ENCODE measurements at places on chromosomes 7 and 10. TPM values are rescaled to one million over a fixed set of nuclear protein-coding genes. Genes with fewer than 3 reads are reported as not detected.

RASA4B gene
- polyA plus RNA-seq, result 1.3 TPM

DGKI gene
- not detected for polyA plus RNA-seq

DNA sequence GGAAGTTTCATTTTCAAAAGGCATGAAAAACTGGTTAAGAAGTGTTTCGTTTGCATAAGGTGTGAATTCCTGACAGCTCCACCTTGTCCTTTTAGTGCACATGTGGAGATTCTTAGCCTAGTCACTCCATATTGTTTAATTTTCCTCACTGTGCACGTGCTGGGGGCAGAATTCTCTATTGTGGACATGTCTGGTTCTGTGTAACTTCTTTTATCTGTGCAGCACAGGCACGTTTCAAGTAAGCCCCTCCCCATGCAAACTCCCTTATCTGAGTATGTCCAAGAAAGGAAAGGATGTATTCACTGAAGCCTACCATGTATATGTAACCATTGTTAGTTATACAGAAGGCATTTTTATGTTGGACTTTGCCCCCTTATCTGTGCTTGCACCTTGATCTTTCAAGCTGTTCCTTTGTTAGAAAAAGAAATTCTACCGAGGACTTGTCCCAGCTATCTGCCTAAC is 1346.3 kb downstream of the REEP3 start:
- peak; percentile 65 for DNase-seq
- no peaks in the 10 kb centered on the region for H3K36me3 ChIP-seq

PDZD7 gene
- polyA plus RNA-seq, result 0.58 TPM

- H3K4me1 ChIP-seq, result no peaks in the 10 kb centered on the region
- no peak overlapping the region for H3K4me3 ChIP-seq
- H3K27me3 ChIP-seq, result no peaks in the 10 kb centered on the region
- H3K27ac ChIP-seq, result no peak overlapping the region
- no peaks in the 10 kb centered on the region for H3K36me3 ChIP-seq
Measured at GRCh38 chr10:110547139-110547761, 20.2 kb upstream of the SMC3 start.

Measured in HepG2 (cell line).